ENCODE measurements at places on chromosomes 7 and 10.
A peak's percentile ranks its signal among the peaks of the same experiment; 100 is the strongest.

DNA sequence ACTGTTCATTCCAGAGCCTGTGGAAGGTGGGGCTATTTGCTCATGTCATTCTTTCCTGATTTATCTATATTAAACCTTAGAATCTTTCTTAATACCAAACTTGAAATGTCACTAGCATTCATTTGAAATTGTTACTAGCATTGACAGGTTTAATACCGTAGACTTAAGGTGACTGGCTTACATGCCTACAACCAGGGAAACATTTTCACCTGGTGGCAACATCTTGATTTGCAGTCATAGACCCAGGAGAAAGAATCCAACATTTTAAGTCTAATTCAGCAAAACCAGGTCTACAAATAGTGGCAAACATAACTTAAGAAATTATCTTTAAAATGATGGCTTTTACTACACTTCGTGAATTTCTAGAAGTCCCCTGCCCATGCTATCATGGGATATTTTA is 353.7 kb downstream of the HTR7 start:
- DNase-seq, result no peak

DNA sequence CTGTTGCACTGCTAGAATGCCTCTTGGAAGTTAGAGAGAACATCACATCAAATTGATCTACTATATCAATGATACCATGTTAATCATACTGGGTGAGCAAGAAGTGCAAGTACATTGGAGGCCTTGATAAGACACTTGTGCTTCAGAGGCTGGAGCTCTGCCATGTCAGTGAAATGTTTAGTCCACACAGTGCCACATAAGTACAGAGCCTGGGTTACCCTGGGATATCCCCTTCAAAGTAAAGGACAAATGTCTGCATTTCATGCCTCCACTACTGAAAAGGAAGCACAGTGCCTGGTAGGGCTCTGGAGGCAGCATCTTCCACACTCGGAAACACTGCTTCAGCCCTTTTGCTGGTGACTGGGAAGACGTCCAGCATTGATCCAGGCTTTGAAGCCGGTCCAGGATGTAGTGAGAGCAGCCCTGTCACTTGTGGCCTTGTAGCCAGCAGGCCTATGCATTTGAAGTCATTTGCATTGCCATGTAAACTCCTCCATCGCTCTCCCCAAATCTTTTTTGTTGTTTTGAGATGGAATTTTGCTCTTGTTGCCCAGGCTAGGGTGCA is 15.7 kb upstream of the STN1 start:
- no peak for DNase-seq

DNA sequence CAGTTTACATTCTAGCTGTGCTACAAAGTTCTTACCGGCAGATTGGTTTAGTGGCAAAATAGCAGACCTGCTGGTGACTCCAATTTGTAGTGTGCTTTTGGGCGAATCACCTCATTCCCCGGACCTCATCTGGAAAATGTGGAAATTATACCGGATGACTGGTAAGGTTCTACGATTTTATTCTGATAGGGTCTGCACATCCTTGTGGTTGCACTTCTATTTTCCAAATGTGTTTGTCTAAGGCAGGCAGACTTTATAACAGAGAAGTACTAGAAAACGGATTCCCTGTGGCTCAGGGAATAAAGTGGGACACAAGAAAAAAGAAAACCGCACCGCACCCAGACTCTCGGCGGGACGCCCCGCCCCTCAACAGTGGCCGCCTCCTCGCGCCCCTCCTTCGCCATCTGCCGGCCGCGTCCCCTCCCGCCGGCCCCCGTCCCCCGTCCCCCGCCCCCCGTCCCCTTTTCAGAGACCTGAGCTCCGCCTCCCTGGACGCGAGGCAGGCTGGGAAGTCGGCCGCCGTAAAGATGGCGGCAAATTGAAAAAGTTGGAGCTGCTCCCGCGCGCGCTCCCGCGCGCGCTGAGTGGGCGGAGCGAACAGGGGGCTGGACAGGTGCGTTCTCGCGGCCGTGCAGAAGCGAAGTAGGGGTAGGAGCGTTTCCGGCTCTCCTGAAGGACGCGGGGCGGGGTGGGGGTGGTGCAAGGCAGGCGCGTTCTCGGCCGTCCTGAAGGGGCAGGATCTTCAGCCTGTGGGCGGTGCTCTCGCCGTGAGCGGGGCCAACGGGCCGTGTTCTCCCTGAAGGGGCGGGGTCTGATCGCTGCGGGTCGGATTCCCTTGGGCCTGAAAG is 532 bp upstream of the CCM2 start:
- DNase-seq, result peak; percentile 97

- DNase-seq, result no peak
Measured at GRCh38 chr7:116565981-116566380, 41.1 kb downstream of the CAV1 start.

DNA sequence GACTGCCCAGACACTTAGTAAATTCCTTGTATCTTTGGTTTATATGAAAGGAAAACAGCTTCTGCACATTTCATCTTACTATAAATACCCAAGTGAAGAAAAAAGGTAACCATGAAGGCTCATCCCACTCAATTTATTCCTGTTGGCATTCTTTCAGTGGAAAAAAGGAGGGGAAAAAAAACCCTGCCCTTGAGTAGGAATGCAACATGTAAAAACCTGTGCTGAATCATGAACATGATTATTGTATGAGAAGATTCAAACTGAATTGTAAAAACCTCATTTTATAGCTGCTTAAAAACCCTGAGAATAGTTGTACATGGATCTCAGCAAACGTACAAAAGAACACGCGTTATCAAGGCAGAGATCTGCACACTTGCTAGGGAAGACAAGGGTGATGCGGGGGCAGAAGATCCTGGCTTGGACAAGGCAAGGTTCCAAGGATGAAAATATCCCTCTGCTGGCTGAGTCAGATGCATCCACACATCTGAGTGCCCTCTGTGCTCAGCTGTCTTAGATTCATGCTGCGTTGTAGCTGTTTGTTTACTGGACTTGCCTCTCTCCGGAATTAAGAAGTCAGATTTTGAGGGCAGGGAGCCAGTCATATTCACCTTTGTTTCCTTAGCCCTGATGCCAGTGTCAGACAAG is 658.2 kb downstream of the PARD3 start:
- DNase-seq, result no peak

- DNase-seq, result no peak
Measured at GRCh38 chr10:126661841-126662515, 8.5 kb downstream of the C10orf90 start.

DNA sequence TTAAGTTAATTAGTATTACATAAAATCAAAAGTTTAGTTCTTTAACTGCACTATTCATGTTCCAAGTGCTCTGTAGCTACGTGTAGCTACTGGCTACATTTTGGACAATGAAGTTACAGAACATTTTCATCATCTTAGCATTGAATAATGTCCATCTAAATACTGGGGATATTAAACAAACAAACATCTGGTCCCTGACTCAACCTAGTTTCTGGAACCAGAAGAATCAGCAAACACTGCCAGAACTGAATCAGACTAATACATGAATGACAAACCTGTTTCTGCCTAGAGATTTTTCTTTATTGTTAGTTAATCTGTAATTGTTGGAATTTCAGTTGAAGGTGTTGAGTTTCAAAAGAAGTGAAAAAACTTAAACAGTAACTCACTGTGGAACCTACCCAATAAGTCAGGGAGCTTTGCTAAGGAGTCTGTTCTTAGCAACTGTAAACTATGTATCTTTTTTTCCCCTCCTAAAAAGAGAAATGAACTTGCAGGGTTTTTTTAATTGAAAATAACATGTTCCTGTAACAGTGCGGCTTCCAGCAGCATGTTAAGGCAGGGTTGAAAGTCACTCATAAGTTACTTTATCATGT is 58.3 kb downstream of the CDK13 start:
- no peak for DNase-seq

- DNase-seq, result no peak
Measured at GRCh38 chr10:126270111-126270510, 118.2 kb downstream of the ADAM12 start.

DNA sequence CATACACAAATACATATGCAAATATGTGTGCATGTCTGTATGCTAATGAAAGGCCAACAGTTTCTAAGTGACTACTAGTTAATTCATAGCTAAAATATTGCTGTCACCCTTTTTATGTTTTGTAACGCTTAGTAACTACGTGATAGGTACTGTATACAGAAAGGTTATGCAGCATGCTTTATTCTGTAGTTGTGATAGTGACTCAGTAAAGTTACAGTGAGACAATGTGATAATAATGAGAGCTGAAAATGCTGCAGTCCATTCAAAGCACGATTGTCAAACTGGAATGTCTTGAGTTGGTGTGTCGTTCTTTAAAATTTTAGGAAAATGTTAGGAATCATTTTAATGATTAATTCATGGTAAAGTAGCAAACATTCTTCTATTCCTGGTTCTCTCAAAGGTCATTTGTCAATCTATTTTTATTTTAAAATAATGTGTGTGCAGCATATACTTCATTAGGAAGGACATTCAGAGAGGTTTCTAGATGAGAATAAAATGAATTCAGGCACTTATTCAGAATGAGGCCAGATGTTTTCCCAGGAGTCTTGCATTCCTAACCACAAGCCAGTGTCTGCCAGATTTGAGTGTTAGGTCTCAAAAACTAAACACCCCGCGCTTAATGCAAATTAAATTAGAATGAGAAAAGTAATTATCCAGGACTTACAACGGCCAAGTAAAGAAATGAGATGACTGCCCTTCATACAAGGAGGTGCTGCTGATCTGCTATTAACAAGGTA is 408.8 kb upstream of the FZD8 start:
- DNase-seq, result no peak

DNA sequence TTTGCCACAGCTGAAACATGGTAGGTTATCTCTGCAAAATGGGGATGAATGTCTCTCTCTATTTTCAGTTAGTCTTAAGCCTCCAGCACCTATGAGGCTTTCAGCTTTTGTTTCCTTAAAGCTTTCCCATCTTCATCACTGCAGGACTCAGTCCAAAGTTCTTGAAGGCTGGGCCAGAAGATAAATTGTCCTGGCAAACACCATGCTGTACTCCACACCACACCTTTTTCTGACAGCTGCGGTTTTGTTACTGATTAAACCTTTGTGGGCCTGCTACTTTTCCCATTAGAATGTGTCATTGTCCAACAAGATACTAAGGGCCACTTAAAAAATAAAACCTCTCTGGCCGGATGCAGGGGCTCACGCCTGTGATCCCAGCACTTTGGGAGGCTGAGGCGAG is 87.2 kb upstream of the A1CF start:
- no peak for DNase-seq

DNA sequence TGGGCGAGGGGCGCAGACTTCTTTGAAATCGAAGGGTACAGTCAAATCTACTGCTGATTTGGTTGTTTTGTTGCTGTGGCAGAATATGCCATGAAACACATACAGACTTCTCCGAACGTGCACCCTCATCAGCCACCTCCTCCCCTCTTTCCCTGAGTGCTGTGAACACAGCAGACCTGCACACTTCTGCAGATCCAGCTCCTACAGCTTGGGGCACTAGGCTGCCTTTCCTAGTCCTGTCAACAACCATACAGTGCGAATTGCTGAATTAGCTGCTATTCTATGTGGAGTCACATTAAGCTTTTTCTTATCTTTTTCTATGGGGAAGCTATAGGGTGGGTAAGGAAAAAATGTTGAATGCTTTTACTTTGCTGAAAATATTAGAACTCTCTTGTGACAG is 57.5 kb downstream of the COL17A1 start:
- no peak for DNase-seq

GRCh38 chr7:119572541-119572940 is 700.4 kb upstream of the KCND2 start:
- no peak for DNase-seq

DNA sequence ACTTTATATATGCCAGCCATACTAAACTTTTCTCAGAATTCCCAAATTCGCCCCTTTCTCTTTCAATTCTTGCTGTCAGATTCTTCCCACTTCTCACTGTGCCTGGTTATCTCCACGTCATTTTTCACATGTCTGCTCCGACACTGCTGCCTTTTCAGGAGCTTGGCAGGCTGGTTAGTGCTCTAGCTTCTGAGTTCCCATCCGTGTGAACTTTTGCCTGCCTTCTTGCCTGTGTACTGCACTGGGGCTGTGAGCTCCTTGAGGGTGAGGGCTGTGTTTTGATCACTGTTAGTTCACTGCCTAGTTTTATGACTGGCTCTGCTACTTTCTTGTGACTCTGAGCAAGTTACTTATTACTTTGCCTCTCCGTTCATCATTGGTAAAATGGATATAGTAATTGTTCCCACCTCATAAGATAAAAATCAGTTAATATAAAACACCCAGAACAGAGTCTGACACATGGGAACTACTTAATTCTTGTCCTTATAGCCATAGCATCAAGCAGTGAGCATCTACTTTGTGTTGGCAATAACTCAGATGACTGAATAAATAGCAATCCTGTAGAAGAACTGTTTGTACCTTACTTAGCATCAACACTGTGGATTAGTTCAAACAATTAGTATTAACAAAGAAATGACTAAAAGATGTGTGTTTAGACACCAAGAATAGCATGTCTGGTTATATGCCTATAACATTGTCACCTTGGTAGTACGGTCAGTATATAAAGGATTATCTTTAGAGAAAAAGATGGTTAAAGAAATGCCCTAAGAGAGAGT is 5.5 kb downstream of the GSTO1 start:
- DNase-seq, result no peak

DNA sequence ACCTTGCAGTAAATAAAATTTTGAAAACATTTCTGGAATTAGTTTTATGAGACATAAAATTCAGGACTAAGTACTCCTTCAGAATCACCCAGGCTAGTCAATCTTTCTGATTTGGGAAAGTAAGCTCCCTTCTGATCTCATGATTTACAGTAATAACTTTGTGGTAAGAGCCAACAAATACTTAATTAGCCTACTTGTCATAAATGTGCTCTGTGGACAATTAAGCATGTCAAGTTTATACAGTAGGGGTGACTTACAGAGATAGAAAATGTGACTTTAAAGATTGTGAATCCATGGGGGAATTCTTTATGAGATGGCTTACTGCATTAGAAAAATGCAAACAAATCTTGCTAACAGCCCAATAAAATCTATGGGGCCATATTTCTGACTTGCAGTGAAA is 616.9 kb upstream of the GHITM start:
- DNase-seq, result no peak

GRCh38 chr10:131431978-131432690 is 120.6 kb upstream of the TCERG1L start:
- DNase-seq, result no peak

GRCh38 chr7:137934941-137935883 is 66.7 kb downstream of the CREB3L2 start:
- DNase-seq, result no peak

Data from stimulated activated CD8-positive, alpha-beta memory T cell treated with anti-CD3 and anti-CD28 coated beads, Interleukin-4, amount 100 ng/mL, for 1 hour (primary cell).